ENCODE measurements at places on chromosomes 2 and 18.

DNA sequence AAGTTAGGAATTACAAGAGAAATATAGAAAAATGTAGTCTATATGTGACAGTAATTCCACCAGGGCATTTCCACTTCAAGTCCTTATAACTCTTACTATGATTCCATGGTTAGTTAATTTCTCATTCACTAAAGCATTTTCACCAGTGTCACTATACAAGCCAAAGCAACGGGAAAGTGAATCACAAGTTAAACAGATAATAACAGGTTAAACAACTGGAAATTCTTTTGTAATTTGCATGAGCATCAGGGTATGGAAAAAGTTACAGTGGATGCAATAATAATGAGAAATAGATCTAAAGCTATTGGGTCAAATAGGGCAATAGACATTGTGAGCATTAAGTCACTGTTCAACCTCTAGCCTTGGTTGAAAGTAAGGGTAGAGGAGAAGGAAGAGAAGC is 88.9 kb upstream of the ST6GAL2 start:
- DNase-seq, result no peak

DNA sequence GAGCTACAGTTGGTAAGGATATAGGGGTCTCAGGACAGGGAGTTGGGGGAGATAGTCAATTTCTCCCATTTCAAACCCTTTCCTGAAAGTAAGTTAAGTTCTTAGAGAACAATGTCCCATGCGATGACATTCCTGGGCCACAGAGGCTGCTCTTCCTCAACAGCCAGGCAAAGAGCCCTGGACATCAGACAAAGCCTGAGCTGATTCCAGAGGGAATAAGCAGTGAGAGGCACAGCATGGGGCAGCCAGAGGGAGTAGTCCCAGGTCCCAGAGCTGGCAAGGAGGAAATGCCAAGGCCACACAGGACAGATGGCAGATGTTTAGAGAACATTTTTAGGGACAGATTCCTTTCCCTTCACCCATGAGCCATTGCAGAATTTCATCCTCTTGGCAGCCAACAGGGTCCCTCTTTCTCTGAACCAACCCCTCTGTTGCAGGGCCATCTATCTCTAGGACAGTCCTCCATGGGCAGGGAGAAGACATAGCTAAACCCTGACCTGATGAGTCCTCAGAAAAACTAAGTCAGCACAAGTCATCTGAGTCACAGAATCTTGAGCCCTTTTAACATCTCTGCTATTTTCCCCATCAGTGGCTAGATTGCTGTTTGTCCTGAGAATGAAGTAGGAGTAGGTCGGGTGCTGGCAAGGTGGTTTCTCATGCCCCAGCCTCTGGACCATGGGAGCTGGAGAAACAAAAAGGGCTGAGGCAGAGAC is 81.6 kb upstream of the STPG4 start:
- DNase-seq, result no peak

GRCh38 chr18:8602040-8602439 is 7.2 kb upstream of the RAB12 start:
- peak; percentile 70 for DNase-seq

- no peak for DNase-seq
These were observed 252.4 kb downstream of the FSIP2 start for GRCh38 chr2:185990861-185991525.

DNA sequence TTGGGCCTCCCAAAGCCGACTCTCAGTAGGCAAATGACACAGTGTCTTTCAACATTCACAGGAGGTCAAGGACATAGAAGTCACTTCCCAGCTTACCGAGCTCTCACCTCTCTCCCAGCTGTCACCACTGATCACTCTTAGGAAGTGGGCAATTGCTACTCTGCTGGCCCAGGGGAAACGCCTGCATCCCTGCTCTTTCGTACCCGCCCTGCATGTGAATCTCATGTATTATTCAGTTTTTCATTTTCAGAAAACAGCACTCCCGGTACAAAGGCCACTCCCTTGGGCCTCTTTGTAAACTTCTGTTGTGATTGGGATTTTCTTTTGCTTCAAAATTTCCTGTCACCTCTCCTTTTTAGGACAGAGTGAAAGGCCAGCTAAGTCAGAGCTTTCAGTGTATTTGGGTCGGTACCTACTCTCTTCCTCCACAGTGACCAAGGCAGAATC is 15.4 kb downstream of the MRPL44 start:
- no peak for DNase-seq

DNA sequence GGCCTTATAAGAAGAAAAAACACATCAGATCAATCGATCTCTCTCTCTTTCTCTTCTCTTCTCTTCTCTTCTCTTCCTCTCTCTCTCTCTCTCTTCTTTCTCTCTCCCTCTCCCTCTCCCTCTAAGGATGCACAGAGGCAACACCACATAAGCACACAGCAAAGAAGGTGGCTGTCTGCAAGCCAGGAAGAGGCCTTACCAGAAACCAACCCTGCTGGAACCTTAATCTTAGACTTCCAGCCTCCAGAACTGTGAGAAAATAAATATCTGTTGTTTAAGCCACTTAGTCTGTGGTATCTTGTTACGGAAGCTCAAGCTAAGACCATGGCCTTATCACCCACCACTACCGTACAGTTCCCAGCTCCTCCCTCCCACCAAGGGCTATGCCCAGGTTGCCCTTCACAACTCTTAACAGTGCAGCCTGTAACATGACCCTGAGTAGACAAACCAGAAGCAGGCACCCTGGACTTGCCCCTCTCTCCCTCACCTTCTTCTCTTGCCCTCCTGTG is 25.2 kb upstream of the TMEM237 start:
- DNase-seq, result no peak

DNA sequence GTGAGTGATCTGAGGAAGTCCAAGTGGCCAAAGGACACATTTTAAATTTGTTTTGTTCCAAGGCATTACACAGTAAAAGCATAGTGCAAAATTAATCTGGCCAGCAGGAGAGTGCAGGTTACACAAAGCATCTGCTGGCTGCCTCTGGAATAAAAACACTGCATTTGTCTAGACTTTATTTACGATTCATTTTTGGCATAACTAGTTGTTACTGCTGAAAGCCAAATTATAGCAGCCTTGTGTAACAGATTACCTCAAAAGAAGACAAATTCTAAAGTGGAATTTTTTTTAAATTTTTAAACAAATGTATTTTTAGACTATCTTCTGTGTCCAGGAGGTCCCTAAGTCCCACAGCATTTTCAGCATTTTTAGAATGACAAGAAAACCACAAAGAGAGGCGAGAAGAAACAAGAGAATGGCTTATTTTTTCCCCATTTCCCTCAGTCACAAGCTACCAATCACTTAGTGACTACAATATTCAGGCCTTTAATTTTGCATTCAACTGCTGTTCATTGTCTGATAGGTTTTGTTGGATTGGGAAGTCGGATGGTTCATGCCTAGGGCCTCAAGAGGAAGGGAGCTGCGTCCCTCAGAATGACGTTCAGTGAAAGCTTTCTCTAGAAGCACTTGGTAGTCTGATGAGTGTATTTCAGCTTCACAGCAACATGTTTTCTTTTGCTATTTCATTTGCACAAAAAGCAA is 46.0 kb downstream of the TMEFF2 start:
- no peak for DNase-seq

DNA sequence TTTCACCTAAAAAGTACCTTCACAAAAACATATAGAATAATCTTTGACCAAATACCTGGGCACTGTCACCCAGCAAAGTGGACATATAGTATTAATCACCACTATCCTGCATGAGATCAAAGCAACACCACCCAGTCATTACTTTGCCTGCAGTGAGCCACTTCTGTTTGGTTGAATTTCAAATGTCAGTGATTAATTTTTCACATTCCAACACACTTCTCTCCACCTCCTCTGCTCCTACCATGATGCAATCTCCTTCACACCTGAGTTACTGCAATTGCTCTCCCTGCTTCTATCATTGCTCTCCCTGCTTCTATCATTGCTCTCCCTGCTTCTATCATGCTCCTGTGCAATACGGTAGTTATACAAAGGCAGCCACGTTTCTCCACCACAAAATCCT is 106.1 kb upstream of the NETO1 start:
- no peak for DNase-seq

DNA sequence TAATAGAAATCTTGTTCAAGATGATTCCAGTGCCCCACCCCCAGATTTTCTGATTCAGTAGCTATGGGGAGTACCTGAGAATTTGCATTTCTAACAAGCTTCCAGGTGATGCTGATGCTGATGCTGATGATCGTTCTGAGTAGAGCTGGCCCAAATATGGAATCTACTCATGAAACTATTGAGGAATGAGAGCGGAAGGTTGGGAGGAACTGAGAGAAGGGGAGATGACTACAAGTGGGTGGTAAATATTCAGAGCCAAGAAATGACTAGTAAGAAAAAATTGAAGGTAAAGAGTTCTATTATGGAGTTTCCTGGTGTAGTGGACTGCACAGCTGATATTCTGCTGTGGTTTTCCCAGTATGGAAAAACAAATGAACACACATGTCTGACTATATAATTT is 235.4 kb upstream of the FN1 start:
- no peak for DNase-seq

DNA sequence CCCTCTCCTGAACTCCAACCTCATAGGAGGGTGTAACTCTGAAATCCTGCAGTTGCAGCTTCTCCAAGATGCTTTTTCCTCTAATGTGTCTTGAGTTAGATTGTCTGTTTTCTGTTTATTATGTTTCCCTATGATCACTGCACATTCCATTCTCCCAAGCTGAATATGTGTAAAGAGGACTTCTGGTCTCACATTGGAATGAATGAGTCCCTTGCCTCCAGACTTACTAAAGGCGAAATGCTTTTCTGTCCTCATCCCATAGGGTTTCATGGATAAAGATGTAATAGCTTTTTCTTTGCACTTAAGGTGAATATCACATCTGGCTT is 35.5 kb upstream of the CYP27A1 start:
- no peak for DNase-seq

DNA sequence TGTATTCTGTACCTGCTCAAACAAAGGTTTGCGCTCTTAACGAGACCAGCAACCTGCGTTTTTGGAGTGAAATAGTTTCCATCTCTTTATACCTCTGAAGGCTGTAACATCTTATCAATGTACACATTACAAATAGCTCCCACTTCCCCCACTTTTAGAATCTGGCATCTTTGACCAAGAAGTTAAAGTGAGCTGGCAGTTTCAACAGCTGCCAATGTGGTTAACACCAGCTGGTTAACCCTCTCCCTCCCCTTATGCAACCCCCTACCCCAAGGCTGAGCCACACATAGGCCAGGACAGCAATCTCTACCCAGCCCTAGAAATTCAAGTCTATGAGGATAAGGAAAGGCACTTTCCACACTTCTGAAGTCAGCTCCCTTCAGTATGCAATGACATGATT is 2.2 kb upstream of the SERTAD2 start:
- no peak for DNase-seq

GRCh38 chr2:219591091-219591490 is 6.6 kb upstream of the STK11IP start:
- no peak for DNase-seq

DNA sequence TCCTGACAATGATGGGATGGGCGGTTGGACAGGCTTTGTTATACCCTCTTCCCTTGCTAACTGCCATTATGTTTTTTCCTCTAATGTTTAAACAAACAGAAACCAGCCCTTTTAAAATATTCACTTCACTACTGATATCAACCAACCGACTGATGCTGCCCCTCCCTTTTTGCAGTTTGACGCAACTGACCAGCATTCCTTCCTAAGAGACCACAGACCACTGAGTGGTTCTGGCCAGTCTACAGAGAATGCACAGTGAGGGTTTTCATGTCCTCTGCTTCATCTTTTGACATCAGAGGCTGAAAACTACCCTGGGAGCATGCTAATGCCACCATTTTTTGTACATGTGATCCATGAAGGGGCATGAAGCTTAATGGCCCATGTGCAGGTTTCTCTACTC is 85.3 kb downstream of the CYP26B1 start:
- no peak for DNase-seq

- no peak for DNase-seq
These were observed 110.9 kb downstream of the PTRHD1 start for GRCh38 chr2:24682304-24682703.

GRCh38 chr2:42223855-42224268 is 54.7 kb downstream of the EML4 start:
- DNase-seq, result no peak

DNA sequence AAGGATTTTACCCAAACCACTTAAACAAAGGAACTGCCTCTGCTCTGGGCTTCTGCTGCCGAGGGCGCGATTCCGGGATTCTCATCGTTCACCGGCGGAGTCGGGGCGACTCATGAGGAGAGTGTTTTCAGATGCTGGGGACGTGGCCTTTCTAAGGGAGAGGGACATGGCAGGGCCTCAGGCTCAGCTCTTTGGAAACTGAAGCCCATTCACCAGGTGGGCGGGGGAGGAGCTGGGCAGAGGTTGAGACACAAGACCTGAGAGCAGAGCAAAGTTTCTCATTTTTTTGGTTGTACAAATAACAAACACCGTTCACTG is 29.8 kb downstream of the NFATC1 start:
- DNase-seq, result no peak

GRCh38 chr2:30213907-30214463 is 17.3 kb upstream of the LBH start:
- no peak for DNase-seq

DNA sequence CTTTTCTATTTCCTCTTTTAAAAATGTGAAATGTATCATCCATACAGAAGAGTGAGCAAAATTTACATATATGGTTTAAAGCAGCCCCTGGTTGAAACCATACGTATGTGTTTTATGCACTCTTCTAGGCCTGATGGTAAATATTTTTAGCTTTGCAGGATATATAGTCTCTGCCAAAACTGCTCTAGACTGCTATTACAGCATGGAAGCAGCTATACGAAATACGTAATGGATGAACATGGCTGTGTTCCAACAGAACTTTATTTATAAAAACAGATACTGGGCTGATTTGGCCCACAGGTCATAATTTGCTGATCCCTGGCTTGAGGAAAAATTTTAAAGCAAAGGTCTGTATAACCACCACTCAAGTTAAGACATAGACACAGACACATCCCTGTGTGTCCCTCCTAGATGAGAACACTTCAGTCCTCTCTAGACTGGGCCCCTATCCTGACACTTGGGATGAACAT is 42.5 kb upstream of the ATP8B1 start:
- no peak for DNase-seq

DNA sequence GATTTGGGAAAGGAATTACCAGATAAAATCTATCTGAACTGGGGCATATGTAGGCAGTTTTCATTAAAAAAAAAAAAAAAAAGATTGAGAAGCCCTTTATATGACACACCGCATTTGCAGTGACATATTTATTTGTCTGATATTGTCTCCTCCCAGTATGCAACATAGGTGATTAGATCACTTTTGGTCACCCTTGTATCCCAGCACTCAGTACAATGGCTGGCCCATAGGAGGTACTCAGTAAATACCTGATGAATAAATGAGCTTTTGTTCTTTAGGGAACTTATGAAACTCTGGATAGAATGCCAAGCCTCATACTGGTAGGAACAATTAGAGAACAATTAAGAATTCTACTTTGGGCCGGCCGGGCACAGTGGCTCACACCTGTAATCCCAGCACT is 22.8 kb upstream of the E2F6 start:
- no peak for DNase-seq
